ENCODE measurements at places on chromosomes 3 and 15. TPM values are rescaled to one million over a fixed set of nuclear protein-coding genes. Genes with fewer than 3 reads are reported as not detected.
A peak's percentile ranks its signal among the peaks of the same experiment; 100 is the strongest.

- H3K27me3 ChIP-seq, result peaks cover 31% of the 10 kb centered on the region
- H3K36me3 ChIP-seq, result no peaks in the 10 kb centered on the region
- no peak overlapping the region for H3K4me3 ChIP-seq
Observed at GRCh38 chr3:72896996-72897757, 9.3 kb downstream of the GXYLT2 start.

DNA sequence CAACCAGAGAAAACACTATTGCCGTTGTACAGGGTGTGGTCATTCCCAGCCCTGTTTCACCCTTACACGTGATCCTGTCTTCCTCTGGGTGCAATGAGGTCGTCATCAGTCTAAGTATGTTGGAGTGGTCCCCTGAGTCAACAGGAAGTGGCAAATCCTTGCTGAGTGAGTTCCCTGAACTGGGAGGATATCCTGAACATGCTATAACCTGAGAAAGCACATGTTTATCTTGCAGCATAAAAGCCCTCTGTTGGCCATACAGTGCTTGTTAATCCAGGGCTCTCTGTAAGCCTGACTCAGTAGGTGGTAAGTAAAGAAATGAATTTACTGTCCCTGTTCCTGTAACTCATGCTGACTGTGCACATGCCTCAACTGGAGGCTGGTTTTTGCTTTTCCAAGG, 477.8 kb upstream of the RGMA start:
- peaks cover 2% of the 10 kb centered on the region for H3K4me1 ChIP-seq
- H3K36me3 ChIP-seq, result no peaks in the 10 kb centered on the region
- H3K27me3 ChIP-seq, result no peaks in the 10 kb centered on the region
- H3K27ac ChIP-seq, result no peak overlapping the region
- DNase-seq, result no peak
- H3K4me3 ChIP-seq, result no peak overlapping the region

Gene SLC6A11
- total RNA-seq, result not detected

Gene CYP1A2
- not detected for total RNA-seq

GRCh38 chr3:58688574-58688973, 22.0 kb upstream of the FAM3D start:
- H3K4me1 ChIP-seq, result no peaks in the 10 kb centered on the region
- H3K36me3 ChIP-seq, result no peaks in the 10 kb centered on the region
- DNase-seq, result no peak
- no peak overlapping the region for H3K4me3 ChIP-seq
- no peaks in the 10 kb centered on the region for H3K27me3 ChIP-seq

Gene GADL1
- total RNA-seq, result not detected

GRCh38 chr3:171347301-171348039, 112.7 kb downstream of the TNIK start:
- peak overlapping the region; percentile 70 for H3K27ac ChIP-seq
- H3K36me3 ChIP-seq, result peaks cover 30% of the 10 kb centered on the region
- no peak for DNase-seq
- no peak overlapping the region for H3K4me3 ChIP-seq
- H3K27me3 ChIP-seq, result no peaks in the 10 kb centered on the region

DNA sequence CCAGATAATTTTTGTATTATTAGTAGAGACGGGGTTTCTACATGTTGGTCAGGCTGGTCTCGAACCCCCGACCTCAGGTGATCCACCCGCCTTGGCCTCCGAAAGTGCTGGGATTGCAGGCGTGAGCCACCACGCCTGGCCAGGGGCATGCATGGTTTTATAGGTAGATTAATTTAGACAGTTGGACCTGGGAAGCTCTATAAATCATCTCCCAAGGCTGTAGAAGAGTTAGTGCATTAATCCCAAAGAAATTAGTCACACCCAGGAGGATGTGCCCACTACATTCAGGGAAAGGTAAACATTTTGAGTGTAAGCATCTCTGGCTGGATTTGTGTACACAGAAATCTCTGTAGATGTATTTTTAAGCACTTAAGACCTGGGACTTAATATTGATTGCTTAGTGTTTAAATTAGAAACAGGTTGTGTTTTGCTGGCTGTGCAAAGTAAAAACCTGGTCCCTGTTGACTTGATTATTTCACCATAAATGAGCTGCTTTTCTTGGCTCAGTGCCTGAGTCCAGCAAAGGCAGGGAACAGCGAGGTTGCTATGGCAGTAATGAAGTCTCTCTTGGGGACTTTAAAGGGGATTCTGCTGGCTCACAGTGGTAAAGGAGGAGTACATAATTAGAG, 19.2 kb downstream of the EXOSC7 start:
- H3K27me3 ChIP-seq, result no peaks in the 10 kb centered on the region
- H3K27ac ChIP-seq, result no peak overlapping the region
- DNase-seq, result no peak
- peaks cover 39% of the 10 kb centered on the region for H3K4me1 ChIP-seq

DNA sequence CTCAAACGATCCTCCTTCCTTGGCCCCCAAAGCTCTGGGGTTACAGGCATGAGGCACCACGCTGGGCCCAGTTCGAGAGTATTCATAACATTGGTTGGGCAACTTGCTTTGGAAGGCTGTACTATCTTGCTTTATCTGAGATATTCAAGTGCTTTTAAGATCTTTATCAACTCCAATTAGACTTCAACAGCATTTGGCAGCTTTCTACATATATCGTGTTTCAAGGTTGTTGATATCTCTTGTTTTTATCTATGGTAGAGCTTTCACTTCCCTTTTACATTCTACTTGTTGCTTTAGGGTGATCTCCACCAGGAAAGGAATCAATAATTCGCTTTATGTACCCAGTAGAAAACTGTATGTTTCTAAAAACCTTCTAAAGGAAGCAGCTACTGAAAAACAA, 395.3 kb downstream of the IL5RA start:
- H3K27me3 ChIP-seq, result no peaks in the 10 kb centered on the region
- H3K36me3 ChIP-seq, result no peaks in the 10 kb centered on the region
- no peak overlapping the region for H3K4me3 ChIP-seq
- no peak overlapping the region for H3K27ac ChIP-seq
- no peaks in the 10 kb centered on the region for H3K4me1 ChIP-seq

- no peaks in the 10 kb centered on the region for H3K27me3 ChIP-seq
- no peak overlapping the region for H3K27ac ChIP-seq
- no peaks in the 10 kb centered on the region for H3K36me3 ChIP-seq
- DNase-seq, result no peak
- H3K4me3 ChIP-seq, result no peak overlapping the region
- H3K4me1 ChIP-seq, result no peaks in the 10 kb centered on the region
Observed at GRCh38 chr3:25555695-25556437, 108.8 kb downstream of the TOP2B start.

DNA sequence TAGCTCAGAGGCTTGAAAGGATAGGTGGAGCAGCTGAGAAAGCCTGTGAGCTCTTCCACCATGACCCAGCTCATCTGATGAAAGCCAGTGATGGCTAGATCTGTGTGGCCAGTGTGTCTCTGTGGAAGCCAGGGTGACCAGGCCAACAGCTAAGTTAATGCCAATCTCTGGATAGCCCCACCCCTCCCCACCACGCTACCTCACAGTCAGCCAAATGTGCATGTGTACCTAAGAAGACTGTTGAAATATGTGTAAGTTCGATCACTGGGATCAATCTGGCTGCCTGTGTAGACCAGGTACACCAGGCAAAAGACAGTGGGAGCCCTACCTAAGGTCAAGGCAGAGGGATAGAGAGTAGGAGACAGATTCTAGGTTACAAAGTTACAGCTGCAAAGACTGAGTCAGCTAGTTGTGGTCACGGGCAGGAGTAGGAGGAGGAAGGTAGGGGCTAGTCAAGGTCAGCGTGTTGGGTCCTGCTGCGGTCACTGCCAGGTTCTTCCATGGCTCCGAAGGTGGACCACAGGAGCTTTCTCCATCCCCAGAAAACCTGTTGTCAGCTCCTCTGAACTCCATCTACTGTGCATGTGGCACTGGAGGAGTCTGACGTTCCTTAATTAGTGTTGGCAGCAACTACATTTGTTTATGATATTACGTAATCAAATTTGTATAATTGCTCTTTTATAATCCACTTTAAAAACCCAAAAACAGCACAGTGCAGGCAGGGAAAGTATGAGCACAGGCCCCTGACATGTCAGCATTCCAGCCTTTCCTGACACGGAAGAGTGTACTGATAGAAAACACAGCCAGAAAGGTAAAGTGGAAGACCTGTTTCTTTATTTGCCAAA, 318.0 kb downstream of the CLSTN2 start:
- H3K4me3 ChIP-seq, result no peak overlapping the region
- H3K36me3 ChIP-seq, result no peaks in the 10 kb centered on the region
- no peaks in the 10 kb centered on the region for H3K4me1 ChIP-seq
- no peak for DNase-seq
- H3K27me3 ChIP-seq, result peaks cover 2% of the 10 kb centered on the region
